ENCODE measurements at places on chromosomes 5 and 9.

- no peak for DNase-seq
These were observed 19.0 kb downstream of the SPDL1 start for GRCh38 chr5:169602535-169602934.

GRCh38 chr5:100270023-100270771, 265.0 kb upstream of the FAM174A start:
- DNase-seq: no peak

GRCh38 chr9:90970608-90971007, 169.0 kb downstream of the SYK start:
- DNase-seq: no peak

- DNase-seq: no peak
These were observed 197.9 kb downstream of the EPB41L4A start for GRCh38 chr5:112221128-112221527.

DNA sequence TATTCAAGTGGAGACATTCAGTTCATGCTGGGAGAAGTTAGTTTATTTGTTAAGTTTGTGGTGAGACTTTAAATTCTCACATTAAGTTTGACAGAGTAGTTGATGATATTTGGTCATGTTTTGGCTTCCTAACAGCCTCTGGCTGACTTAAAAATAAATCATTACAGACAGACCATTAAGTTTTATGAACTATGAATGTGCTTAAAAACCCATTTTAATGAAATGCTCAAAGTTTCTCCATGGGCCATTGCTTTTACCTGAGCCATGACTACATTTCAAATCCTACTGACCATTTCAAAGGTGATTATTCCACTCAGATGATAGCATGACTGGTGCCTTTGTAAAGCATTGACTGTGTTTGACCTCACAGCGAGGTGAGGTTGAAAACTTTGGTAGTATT, 192.7 kb downstream of the LRRC70 start:
- DNase-seq: no peak

DNA sequence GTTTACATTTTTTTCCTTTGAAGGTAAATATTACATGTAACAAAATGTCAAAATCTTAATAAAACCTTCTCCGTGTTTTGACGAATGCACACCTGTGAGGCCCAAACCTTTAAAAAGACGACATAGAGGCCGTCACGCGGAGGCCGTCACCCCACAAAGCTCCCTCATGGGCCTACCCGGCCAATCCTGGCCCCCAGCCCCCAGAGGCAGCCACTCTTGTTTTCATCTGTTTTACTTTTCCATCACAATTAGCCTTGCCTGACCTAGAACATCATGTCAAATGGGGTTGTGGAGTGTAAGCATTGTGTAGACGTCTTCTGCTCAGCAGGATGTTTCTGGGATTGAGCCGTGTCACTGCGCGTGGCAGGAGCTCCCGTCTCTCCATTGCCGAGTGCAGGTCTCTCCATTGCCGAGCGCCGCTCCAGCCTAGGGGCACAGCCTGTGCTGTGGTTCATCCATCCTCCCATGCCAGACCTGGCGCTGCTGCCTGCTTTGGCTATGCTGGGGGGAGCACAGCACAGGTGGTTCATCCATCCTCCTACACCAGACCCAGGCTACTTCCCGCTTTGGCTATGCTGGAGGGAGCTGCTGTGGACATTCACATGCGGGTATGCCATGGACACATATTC, 52.2 kb upstream of the IRX4 start:
- no peak for DNase-seq

Measured in MG63 (cell line).